ENCODE measurements at places on chromosomes 11 and 22.

GRCh38 chr22:22691716-22692701, 47.6 kb downstream of the GGTLC2 start:
- DNase-seq = no peak

DNA sequence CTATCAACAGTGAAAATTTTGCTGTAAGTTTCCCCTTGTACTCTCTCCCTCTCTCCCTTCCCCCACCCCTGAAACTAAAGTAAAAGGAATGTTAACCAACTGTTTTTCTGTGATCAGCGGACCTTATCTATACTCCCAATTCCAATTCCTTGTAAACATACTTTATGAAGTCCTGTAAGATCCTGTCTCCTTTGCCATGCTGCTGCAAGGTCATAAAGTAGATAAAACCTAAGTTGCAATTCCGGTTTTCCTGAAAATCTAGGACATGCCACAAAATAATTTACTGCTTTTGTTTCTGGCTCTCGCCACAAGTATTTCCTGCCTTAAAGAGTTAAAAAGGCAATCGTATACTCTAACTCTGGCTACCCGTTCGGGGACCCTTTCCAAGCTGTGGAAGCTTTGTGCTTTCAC, 1469.0 kb downstream of the LRRC4C start:
- DNase-seq = no peak

DNA sequence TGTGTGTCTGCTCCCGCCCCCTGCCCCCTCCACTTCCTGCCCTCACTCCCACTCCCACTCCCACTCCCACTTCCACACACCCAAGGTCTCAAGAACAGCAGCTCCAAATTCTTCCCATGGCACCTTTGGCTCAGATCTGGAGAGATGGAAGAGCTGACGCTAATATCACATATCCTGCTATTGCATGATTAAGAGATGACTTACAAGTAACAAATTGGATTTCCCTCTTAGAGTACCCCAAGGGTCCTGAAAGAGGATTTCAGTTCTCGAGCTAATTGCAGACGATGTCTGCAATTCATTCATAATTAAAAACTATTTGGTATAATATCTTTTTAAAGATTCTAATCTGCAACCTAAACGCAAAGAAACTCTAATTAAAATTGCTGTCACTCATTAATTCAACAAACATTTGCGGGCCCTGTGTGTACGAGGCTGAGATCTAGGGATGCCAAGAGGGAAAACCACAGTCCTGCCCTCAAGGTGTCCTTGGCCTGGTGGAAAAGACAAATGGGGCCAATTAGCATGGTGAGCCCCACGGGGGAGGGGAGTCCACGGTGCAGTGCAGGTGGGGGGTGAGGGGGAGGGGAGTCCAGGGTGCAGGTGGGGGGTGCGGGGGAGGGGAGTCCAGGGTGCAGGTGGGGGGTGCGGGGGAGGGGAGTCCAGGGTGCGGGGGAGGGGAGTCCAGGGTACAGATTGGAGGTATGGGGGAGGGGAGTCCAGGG, 50.3 kb downstream of the CELSR1 start:
- DNase-seq = no peak

- DNase-seq = no peak
Measured at GRCh38 chr11:117600234-117600783, 196.7 kb downstream of the DSCAML1 start.

DNA sequence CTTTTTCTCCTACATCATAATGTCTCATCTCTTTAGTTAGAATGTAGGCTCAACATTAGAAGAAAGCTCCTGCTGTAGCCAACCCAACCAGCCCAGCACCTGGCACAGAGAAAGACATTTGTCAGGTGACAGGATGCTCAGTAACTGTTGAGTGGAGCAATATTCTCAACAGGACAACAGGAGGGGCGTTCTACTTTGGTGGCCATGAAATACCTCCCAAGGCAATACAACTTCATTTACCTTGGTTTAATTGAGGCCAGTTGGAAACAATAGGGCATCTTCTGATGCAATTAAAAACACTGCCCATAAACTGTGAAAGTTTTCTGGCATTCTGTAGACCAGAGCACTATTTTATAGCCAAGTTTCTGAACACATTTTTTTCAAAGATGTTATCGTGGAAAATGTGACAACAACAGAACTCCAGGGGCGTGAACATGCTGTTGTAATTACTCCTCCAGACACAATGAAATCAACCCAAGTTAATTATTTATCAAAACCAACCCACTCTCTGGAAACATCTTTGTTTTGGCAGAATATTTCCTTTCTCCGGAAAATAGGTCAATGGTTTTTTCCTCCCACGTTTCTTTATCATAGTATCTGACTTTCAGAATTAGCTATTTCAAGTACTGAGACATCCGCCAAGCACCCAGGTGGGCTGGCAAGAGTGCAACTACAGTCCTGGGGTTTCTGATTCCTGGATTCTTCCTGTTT, 538.1 kb downstream of the SOX6 start:
- no peak for DNase-seq

Data from activated CD4-positive, alpha-beta T cell treated with anti-CD3 and anti-CD28 coated beads, Interleukin-2, Interleukin-4, amounts not matched to agents 100 ng/mL and 50 ng/mL, durations not matched to agents 16 hours and 8 hours (primary cell).